Left ventricle myocardium inferior (tissue), 1 donor: ENCODE measurements at places on chromosomes 7 and 10.

DNA sequence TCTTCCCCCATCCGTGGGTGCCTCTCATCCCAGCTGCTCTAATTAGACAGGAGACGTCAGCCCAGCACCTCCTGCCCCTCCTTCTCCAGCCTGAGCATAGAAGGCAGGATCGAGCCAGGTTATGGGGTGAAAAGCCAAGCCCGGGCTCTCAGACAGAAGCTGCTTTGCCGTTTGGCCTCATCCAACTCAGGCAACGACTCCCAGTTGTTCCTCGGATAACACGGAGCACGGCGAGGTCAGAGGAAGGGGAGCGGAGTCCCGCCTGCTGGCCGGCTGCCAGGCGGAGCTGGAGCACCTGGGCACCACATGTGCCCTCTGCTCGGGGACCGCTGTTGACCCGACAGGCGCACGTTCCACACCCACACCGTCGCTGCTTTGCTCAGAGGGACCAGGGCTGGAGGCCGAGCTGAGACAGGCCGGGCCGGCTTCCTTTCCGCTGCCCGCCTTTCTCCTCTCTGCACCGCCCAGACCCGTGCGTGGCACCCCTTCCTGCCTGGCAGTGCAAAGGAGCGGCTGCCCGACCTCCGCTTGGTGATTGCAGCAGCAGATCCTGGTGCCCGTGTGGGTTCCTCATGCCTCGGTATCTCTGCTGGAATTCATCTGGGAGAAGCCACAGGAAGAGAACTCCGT lies 21.6 kb upstream of the UNCX start:
- DNase-seq = no peak

DNA sequence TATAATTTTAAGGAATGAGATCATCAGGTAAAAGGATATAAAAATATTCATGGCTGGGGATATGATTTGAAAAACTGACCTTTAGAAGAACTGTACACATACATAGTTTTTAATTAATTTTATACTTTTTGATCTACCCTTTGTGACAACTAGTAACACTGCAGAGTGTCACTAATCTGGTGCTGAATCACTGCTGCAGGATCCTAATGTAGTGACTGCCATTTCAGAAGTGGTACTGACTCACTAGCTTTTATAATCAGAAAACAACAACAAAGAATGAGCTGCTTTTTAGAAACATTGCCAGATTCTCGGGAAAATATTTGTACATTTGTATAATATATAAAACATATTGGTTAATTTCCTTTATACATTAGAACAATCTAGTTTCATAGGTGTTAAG lies 110.4 kb downstream of the HIPK2 start:
- no peak for DNase-seq

DNA sequence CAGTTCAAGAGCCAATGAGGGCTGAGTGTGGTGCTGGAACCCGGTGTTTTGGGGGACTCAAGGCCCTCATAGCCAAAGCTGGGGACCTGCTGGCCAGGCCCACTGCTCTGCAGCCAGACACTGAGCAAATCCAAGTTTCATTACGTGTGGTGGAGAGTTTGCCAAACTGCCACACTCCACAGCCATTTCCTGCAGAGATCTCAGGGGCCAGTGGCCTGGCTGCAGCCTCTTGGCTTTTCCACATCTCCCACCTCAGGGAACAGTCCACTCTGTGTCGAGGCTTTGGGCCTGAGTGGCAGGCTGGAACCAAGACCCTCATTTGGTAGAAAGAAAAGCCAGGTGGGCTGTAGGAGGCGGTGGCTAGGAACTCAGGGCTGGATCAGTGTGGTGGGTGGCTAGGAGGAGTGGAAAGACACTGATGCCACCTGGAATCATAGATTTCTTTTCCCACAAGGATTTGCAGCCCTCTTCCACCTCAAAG lies 3.2 kb downstream of the HOXA11 start:
- no peak for DNase-seq

- DNase-seq = no peak
Measured at GRCh38 chr7:119465798-119466305, 807.1 kb upstream of the KCND2 start.
